Stimulated activated CD4-positive, alpha-beta T cell treated with anti-CD3 and anti-CD28 coated beads, Interleukin-2, amount 100 ng/mL, for 4 hours (primary cell): ENCODE measurements at places on chromosomes 1 and 21.
A peak's percentile ranks its signal among the peaks of the same experiment; 100 is the strongest.

DNA sequence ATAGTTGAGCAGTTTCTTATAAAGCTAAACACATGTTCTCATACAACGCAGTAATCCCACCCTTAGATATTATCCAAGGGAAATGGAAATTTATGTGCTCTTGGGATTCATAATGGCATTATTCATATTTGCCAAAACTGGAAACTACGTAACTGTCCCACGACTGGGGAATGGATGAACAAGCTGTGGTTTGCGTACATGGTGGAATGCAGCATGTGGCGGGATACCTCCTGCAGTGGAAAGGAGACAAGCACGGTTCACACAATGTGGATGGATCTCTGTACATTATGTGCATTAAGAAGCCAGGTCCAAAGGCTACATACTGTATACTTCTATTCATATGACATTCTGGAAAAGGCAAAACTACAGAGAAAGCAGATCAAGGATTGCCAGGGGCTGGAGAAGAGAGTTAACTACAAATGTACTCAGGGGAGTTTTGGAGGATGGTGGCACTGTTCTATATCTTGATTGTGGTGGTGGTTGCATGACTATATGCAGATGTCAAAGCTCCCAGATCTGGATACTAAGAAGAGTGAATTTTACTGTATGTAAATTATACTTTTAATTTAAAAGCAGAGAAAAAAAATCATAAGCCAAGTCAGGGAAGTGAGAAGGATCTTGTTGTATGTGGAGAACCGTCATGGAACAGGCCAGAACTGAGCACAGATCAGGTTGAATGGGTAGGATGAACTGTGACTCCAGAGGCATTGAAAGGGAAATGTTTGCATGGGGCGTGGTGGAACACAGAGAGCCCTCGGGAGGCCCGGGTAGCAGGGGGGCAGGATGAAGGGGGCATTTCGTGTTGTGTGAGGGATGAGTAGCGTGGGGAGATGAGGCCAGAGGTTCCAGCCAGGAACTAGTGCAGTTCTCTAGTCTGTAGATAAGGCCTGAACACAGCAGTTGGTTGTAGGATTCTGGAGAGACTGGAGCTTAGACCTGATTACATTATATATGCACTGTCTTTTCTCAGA, 90.7 kb downstream of the GALNT2 start:
- no peak for DNase-seq

- DNase-seq, result no peak
Observed at GRCh38 chr1:167654975-167655575, 25.0 kb downstream of the RCSD1 start.

- DNase-seq, result peak; percentile 54
Observed at GRCh38 chr1:153565529-153566374, at the start of gene S100A2. S100A2 (minus strand) TSS chr1:153565844; CDS start chr1:153563877, 1,967 bp downstream.

- DNase-seq, result no peak
Observed at GRCh38 chr1:223700942-223701637, 11.2 kb upstream of the CAPN2 start.

GRCh38 chr1:192709544-192709943, 73.6 kb downstream of the RGS13 start:
- no peak for DNase-seq

GRCh38 chr21:27339902-27340301, 373.0 kb upstream of the ADAMTS5 start:
- DNase-seq, result no peak

DNA sequence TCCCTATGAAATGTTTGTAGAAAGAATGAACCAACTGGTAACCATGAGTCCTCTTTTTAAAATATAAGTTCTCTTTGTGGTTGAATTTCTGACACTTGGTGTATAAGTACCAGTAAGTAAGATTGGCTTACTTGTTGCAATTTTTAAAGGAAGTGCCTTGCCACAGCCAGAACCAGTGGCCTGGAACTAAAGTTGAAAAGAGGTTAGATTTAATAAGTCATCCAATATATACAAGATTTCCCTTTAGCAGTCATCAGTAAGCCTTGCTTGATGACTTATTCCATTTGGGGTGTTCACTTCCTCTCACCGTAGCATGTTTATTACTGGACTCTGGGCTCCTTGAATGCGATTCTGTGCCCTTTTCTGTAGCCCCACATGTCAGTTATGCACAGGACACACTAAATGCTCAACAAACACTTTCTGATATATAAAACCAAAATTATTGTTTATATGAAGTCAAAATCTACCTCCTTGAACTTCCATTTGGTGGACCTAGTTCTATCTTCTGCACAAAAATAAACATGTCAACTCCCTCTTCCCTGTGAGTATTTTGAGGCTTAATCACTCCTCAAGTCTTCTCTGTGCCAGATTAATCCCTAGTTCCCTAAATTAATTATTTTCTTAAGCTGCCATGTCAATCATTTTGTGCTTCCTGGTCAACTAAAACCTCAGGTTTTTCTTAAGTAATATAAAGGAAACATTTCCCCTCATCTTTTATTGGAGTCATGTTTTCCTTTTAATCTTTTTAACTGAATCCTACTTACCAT, 218.1 kb downstream of the ST6GALNAC3 start:
- no peak for DNase-seq

- no peak for DNase-seq
Observed at GRCh38 chr1:114109981-114110380, 43.7 kb downstream of the SYT6 start.
